ENCODE measurements at places on chromosomes 1 and 21. TPM values are rescaled to one million over a fixed set of nuclear protein-coding genes. Genes with fewer than 3 reads are reported as not detected.

- DNase-seq = no peak
- H3K36me3 ChIP-seq = peaks cover 25% of the 10 kb centered on the region
- no peak overlapping the region for H3K27ac ChIP-seq
- H3K4me3 ChIP-seq = no peak overlapping the region
- peaks cover 27% of the 10 kb centered on the region for H3K4me1 ChIP-seq
- no peaks in the 10 kb centered on the region for H3K27me3 ChIP-seq
Measured at GRCh38 chr1:151134396-151134795, 12.0 kb downstream of the SEMA6C start.

GNAT2 gene
- not detected for total RNA-seq

DNA sequence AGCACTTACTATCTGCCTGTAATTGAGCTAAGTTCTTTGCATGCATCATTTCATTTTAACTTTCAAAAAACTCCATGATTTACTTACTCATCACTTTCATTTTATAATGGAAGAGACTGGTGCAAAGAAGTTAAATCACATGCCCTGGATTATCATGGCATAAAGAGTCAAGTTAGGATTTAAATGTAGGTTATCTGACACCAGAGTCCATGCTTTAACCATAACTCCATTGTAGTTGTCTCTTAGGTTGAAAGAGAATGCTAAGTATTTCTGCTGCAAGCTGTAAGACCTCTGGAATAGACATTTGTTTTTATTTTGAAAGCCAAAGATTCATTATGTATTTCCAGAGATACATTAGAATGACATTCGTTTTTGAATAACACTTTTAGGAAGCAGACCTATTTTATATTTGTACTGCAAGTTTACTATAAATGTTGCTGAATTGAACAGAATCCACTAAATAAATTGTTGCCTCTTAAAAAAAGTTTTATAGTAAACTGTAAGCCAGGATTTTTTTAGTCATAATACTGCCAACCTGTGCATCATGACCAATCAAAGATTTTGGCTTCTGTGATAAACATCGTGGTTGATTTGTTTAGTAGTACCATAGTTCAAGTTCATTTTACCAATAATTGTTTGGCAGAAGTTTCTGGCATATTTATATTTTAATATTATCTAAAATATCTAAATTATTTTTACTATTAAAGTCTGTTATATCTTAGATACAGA is 26.1 kb downstream of the CFH start:
- no peak for DNase-seq
- H3K4me1 ChIP-seq = no peaks in the 10 kb centered on the region
- peaks cover 33% of the 10 kb centered on the region for H3K36me3 ChIP-seq
- no peaks in the 10 kb centered on the region for H3K27me3 ChIP-seq
- H3K4me3 ChIP-seq = no peak overlapping the region
- H3K27ac ChIP-seq = no peak overlapping the region

DNA sequence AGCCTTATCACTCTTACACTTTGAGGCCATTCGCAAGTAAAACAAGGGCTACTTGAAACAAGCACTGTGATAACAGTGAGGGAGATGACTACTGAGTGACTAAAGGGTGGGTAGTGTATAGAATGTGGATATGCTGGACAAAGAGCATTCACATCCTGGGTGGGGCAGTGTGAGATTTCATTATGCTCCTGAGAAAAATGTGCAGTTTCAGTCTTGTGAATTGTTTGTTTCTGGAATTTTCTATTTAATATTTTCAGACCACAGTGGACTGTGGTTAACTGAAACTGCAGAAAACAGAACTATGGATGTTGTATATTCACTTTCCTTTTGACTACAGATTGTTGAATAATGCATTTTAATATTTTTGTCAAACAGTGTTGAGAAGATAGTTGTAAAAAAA is 25.1 kb upstream of the B3GALT2 start:
- no peak overlapping the region for H3K27ac ChIP-seq
- peaks cover 57% of the 10 kb centered on the region for H3K36me3 ChIP-seq
- no peak for DNase-seq
- H3K27me3 ChIP-seq = no peaks in the 10 kb centered on the region
- H3K4me1 ChIP-seq = no peaks in the 10 kb centered on the region

- no peak overlapping the region for H3K27ac ChIP-seq
- no peak for DNase-seq
- H3K27me3 ChIP-seq = no peaks in the 10 kb centered on the region
- no peak overlapping the region for H3K4me3 ChIP-seq
- no peaks in the 10 kb centered on the region for H3K36me3 ChIP-seq
Measured at GRCh38 chr1:97046765-97047420, 325.3 kb downstream of the PTBP2 start.

SERINC2 gene
- total RNA-seq = 67.3 TPM

PGLYRP4 gene
- total RNA-seq = 6.0 TPM

- peaks cover 71% of the 10 kb centered on the region for H3K4me1 ChIP-seq
- no peak overlapping the region for H3K4me3 ChIP-seq
- no peaks in the 10 kb centered on the region for H3K27me3 ChIP-seq
- no peaks in the 10 kb centered on the region for H3K36me3 ChIP-seq
- no peak for DNase-seq
Measured at GRCh38 chr1:2541619-2542245, 11.7 kb upstream of the HES5 start.

DNA sequence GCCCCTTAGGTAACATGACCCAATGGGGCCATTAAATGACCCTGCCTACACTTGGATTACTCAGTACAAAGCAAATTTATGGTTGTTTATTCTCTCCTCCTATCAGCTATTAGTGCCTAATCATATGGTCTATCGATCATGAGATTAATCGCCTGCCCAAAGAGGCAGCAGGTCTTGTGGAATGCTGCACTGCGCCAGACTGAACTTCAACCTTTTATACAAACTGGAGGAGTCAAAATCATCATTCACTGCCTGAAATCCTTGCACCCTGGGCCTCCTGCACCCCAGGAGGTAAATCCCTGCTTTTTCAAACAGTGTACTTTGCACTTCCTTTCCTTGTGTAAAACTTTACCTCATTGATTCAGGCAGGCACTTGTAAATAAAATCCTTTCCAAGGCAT is 69.7 kb downstream of the NFIA start:
- no peak for DNase-seq
- H3K36me3 ChIP-seq = no peaks in the 10 kb centered on the region
- H3K27me3 ChIP-seq = no peaks in the 10 kb centered on the region

All from esophagus squamous epithelium (tissue), 5 donors.